K562 (cell line): ENCODE measurements at places on chromosomes 2 and 18. TPM values are rescaled to one million over a fixed set of nuclear protein-coding genes. Genes with fewer than 3 reads are reported as not detected.

GRCh38 chr2:44941551-44942234 lies at the start of gene SIX3:
TSS of gene SIX3 (plus strand) at chr2:44941702. CDS start at chr2:44942105, 403 bp downstream.
- no peak for DNase-seq

DNA sequence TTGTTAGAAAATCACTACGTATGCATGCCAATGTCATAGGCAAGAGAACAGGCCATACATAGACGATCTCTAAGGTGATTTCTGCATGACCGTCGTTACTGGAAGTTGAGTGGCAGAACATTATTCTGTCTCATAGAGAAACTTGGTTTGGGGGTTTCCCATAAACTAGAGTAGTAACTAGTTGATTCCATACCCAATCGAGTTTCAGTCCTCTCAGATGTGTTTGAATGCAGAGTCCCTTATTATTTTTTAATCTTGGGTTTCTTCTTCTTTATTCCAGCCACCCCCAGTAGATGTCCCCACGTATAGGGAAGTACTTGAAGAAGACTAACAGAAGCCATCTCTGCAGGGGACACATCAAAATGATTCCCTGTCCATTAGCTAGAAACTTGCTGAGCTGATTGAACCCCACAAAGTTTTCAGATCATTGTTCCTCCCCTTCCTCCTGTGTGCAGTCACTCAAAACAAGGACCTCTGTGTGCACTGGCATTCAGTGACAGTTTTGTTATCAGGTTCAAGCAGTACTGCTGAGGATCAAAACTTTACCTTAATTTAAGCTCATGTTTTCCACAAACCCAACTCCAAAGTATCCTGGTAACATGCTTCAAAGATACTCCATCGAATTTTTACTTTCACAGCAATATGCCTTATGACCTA lies 68.4 kb upstream of the CDCA7 start:
- no peak for DNase-seq

GRCh38 chr2:217650716-217651360 lies 352.0 kb downstream of the TNS1 start:
- DNase-seq: peak; percentile 29

- DNase-seq: no peak
These were observed 152.3 kb downstream of the PAX3 start for GRCh38 chr2:222146488-222146887.

GRCh38 chr2:6835467-6835866 lies 30.2 kb downstream of the CMPK2 start:
- peak; percentile 21 for DNase-seq

GRCh38 chr2:120418174-120418787 lies 72.3 kb downstream of the INHBB start:
- no peak for DNase-seq

DNA sequence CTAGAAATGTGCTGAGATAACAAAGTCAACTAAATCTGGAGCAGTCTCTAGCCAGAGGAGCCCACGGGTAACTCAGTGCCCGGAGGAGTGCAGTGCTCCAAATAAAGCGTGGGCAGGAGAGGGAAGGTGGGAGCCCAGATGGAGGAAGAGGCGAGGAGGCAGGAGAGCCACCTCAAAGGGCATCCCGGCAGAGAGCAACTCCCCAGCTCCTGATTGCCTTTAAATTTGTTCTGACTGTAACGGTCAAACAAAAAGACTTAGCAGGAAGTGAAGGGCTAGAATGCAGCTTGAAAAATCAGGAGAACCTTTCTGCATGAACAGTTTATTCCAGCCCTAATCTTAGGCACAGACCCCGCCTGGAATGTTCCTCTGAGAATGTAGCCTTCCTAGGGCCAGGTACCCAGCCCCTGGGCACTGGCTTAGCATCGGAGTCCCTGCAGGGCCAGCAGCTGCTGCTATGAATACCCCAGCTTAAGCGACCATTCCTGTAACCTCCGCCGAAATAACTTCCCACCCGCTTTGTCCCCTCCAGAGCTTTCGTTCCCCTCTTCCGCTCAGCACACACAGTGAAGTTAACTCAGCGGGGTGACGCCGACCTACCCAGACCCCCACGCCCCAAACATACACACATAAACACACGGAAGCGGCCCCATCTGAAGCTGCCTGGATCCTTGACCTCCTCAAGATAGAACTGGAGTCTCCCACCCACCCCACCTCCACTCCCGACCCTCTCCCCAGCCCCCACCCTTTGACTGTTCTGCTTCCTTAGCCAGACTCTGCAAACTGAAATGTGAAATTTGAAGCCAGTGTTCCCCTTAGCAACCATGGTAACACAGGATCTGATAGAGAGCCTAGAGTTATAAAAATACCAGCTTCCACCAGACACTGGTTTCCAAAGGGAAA lies 123.2 kb downstream of the SMAD7 start:
- peak; percentile 44 for DNase-seq

DNA sequence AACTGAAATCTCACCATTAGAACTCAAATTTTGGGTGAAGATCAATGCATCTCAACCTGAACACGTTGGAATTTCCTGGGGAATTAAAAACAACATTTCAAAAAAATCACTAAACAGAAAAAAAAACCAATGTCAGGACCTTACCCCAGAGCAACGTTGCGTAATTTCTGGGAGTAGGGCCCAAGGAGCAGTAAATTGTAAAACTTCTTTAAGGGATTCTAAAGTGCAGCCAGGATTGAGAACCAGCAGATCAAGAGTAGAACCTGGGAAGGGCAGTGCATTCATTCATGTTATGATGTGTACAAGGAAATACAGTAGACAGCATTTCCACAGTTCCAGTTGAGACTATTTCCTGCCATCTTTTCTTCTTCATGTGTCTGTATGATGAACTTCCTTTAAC lies 56.9 kb downstream of the RHBDD1 start:
- no peak for DNase-seq

DNA sequence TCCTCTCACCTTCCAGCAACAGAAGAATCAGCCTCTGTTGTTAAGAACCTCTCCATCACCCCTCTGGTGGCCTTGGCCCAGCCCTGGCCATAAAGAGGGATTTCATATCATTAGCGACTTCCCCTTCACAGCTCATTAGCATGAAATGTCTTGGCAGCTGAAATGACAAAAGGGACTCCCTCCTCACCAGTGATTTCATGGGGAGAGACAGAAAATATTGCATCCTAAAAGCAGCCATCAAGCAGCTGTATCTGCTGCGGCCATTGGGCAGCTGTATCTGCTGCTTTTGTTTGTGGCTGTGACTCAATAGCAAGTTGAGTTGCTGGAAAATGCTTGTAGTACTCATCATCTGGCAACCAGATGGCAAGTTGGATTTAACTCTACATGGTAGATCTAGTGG lies 105.9 kb upstream of the RMDN2 start:
- DNase-seq: no peak

GRCh38 chr2:36380624-36381481 lies 25.3 kb downstream of the CRIM1 start:
- no peak for DNase-seq

- no peak for DNase-seq
These were observed 47.4 kb upstream of the ITGB6 start for GRCh38 chr2:160247296-160248035.

SGO2 gene
- total RNA-seq: 17.1 and 17.3 TPM in 2 replicates
